ENCODE measurements at places on chromosomes 11 and 22.

DNA sequence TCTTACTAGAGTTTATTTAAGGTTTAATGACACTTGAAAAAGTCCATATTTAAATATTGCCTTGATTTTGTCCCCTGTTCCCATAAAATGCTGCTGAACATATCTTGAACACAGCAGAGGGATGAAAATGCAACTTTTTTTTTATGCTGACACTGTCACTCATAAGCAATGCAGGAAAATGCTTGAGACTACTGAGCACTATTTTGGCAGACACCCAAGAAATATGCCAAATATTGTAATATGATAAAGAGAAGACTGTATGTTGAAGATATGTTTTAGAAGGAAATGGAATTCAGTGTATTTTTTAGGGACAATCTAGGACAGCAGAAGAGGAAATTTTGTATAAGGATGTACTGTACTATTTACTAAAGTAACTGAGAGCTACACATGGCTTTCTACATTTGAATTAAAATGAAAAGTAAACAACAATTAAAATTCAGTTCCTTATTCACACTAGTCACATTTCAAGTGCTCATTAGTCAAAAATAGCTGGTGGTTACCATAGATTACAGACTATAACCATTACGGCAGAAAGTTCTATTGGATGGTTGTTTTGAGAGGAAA, 58.6 kb downstream of the LRRC4C start:
- DNase-seq: no peak

- no peak for DNase-seq
Observed at GRCh38 chr11:68878022-68878421, 25.6 kb downstream of the MRPL21 start.

DNA sequence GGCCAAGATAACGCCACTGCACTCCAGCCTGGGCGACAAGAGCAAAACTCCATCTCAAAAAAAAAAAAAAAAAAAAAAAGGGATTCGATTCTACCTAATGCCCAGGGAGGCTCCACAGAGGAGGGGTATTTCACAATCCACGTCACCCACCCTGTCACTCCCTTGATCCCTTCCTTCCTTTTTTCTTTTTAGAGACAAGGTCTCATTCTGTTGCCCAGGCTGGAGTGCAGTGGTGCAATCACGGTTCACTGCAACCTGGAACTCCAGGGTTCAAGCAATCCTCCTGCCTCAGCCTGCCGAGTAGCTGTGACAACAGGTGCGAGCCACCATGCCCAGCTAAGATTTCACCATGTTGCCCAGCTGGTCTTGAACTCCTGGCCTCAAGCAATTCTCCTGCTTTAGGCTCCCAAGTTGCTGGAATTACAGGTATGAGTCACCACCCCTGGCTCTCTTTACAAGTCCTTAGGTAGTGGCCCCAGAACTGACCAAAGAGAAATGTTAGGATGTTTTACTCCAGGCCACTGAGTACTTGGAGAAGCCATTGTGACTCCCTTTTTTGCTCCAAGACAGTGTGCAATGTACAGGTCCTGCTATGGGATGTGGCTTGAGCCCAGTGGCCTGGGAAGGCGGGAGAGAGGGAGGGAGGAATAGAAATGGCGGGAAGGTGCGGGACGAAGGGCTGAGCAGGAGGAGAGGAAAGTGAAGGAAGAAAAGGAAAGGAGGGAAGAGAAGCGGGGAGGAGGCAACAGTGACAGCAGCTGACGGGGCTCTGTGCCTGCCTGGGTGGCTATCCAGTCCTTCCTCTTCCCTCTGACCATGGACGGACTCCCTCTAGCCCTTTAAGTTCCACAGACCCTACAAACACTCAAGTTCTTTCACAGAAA, 11.8 kb upstream of the FXYD2 start:
- DNase-seq: peak; percentile 61

DNA sequence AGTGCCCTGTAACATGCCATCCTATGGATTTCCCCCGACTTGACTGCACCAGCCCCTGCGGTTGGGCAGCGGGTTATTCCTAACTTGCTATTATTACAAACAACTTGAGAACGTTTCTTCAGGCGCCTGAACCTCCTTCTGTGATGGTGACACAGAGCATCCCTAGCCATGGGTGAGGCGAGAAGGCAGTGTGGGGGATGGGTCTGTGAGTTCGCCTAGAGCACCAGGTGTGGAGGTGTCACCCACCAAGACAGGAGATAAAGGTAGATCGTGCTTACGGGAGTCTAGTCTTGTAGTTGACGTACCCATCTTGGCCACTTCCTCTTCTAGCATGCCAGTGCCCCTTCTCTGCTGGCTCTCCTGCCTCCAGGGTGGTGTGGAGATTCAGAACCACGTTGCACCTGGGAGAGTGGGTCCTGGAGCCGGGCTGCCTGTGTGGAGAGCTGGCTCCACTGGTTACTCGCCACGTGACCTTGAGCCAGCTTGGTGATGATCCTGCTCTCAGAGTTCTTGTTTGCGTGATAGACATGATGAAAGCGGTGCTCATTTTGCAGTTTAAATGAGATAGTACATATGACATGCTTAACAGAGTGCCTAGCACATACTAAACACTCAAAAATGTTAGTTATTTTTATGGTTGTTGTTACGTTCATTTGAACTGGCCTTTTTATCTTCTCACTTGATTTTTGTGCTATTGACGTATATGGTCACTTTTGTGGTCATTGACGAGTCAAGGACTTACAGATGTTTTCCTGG, 37.8 kb downstream of the TBC1D22A start:
- DNase-seq: peak; percentile 41

DNA sequence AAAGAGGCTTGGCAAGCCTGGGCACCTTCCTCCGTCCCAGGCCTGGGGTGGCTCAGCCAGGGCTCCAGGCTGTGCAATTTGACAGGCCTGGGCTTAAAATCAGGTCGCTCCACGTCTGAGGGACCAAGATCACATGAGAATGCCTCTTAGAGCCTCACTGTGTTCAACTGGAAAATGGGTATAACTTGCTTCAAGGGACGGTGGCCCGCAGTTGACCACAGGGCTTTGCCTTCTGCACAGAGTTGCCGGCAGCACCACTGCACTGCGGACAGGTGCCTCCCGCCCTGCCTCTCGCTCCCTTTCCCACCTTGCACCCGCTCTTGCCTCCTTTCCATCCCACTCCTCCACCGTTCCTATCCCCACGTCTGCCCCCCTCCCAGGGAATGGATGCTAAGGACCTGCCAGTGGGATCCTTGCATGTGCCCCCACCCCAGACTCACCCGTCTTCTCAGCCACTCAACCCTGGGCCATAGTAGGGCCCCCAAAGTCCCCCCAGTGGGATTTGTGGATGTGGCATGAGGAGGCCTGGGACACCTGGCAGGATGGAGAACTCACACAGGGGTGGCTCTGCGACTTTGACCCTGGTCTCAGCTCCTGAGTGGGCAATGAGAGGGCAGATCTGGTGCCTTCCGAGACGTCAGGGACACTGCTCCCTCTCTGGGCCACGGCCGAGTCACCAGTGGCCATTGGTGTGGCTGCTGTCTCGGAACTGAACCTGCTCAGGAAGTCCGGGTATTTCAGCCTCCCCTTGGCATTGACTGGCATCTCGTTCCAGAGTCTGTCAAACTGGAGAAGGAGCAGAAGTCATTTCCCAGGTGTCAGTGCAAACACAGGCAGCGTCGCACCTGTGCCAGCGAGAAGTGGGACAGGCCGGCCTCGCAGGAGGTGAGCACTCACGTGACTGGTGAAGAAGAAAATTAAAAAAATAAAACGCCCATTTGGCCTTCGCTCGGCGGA, 128.0 kb downstream of the MPPED1 start:
- peak; percentile 46 for DNase-seq

DNA sequence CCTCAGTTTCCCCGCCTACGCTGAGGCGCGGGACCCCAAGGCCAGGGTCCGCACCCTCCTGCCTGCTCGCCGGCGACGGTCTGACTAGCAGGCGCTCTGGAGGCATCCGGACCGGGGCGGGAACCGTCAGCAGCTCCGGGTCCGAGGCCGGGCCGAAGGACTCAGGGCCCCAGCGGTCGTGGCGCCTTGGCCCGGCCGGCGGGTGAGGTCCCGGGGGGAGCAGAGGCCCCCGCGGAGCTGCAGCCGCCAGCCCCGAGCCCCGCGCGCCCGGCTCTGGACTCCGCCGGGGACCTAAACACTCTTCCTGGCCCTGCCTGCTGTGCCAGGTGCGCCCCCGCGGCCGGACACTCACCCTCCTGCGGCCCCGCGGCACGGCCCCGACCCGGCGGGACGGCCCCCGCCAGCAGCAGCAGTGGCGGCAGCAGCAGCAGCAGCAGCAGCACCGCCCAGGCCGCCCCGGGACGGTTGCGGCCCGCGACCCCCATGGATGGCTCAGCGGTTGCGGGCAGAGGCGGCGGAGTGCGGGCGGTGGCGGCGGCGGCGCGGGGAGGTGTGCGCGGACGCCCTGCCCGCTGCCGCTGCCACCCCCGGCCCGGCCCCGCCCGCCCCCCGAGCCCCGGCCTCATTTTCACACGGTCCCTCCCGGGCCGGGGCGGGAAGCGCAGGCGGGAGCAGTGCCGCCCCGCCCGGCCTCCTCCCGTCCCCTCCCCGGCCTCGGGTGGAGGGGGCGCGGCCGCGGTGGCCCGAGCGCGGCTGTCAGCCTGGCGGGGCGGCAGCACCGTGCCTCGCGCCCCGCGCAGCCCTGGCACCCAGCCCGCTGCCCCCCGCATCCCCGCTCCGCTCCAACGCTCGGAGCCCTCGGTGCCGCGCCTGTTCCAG, at the start of gene SCUBE2:
TSS of gene SCUBE2 (minus strand) at position 556 of the 879 bp plus-strand sequence. CDS start at position 485, 71 bp downstream.
- DNase-seq: no peak

DNA sequence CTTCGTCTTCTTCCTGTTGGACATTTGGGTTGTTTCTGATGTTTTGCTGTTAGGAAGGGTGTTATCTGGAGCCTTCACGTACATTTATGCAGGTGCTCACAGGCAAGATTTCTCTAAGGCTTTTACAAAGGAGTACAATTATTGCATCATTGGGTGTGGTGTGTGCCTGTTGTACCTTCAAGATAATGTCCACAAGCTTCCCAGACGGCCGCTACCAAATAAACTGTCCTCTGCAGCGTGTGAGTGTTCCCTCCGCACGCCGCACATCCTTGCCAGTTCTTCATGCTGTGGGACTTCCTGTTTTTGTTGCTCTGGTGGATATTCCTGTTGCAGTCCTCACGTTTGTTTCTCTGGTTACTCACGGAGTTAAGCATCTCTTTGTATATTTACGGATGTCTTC, 133.3 kb downstream of the TBC1D22A start:
- no peak for DNase-seq

- DNase-seq: no peak
Observed at GRCh38 chr11:2035382-2035781, 37.7 kb upstream of the H19 start.

- no peak for DNase-seq
Observed at GRCh38 chr11:64778223-64778472, 194 bp downstream of the SF1 start.

GRCh38 chr11:96412761-96413381, 23.1 kb downstream of the JRKL start:
- no peak for DNase-seq

GRCh38 chr11:73356979-73357860, 19.0 kb upstream of the RELT start:
- no peak for DNase-seq

- DNase-seq: no peak
Observed at GRCh38 chr11:63530021-63530420, 6.6 kb upstream of the PLAAT4 start.

DNA sequence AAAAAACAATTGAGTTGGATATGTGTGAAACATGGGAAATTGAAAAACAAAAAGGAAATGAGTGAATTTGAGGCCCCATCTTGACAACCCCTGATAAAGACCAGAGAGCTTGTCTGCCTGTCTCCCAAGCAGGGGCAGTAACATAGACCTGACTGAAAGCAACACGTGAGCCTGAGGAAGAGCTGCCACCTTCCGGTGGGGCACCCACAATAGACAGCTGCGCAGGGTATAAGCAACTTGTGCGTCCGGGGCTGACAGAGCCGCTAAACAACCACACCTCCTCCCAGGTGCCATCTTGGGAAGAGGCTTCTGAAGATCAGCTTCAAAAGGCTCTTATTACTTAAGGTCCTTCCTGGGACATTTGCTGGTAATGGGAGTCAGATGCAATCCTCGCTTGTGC, 166.8 kb downstream of the NTM start:
- DNase-seq: no peak

- no peak for DNase-seq
Observed at GRCh38 chr11:116364348-116364747, 408.4 kb downstream of the BUD13 start.

DNA sequence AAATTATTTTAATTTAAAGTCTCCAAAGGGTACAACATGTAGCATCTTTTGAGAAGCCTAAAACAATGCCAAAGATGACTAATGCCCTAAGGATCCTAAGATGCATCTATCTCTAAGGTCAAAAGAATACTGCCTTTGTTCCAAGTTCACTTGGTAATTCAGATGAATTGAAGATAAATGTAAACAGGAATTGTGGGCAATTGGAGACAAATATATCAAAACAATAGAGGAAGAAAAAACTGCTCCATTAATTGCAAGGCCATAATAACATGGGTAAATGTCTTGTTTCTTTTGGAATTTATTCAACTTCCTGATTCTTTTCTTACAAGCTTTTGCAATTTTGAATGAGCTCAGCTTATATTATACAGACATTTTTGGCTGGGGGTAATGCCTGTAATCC, 338.6 kb downstream of the TTC28 start:
- DNase-seq: no peak

DNA sequence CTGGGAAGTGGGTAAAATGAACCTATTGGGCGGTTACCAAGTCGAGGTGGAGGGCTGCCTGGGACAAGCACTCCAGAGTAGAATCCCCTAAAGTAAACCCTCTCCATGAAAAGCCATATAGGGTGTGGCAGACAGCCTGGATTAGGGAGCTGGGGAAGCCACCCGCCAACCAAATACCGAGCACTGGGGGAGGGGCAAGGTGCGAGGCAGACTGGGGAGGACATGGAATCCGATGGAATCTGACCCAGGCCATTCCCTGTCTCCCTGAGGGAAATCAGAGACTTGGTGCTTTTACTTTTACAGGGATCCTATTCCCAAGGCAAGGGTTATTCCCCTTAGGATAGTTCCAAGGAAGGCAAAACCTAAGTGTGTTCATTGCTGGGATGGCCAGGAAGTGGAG, 130.9 kb upstream of the HSD17B12 start:
- DNase-seq: no peak

- DNase-seq: peak; percentile 81
Observed at GRCh38 chr11:61378713-61379313, 13.6 kb upstream of the TMEM216 start.

- DNase-seq: no peak
Observed at GRCh38 chr11:58058276-58059006, 27.7 kb downstream of the OR6Q1 start.

All from sigmoid colon (tissue), 7 donors.